ENCODE measurements at places on chromosomes 4 and X. TPM values are rescaled to one million over a fixed set of nuclear protein-coding genes. Genes with fewer than 3 reads are reported as not detected.

- DNase-seq: no peak
Observed at GRCh38 chr4:113086172-113086695, 36.8 kb downstream of the ANK2 start.

DNA sequence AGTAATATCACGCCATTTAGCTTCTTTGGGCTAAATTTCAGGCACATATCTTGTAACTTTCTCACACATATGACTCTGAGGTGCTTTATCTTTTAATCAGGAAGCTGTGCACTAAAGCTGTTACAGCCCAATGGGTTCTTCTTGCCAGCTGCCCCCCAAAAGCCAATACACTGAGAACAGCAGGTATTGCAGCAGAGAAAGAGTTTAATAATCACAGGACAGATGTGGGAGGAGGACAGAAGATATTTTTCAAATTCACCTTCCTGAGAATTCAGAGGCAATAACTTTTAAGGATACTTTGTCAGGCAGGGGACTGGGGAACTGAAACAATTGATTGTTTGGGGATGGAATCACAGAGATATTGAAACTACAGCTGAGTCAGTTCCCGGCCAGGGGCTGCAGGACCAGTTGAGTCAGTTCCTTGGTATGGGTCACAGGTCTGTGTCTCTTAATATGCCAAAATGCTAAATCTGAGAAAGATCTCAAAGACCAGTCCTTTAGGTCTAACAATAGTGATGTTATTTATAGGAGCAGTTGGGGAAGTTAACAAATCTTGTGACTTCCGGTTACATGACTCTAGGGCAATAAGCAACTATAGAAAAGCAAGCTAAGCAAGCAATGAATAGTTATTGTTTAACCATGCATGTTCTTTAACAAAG is 28.1 kb downstream of the DDIT4L start:
- peak; percentile 28 for DNase-seq

DNA sequence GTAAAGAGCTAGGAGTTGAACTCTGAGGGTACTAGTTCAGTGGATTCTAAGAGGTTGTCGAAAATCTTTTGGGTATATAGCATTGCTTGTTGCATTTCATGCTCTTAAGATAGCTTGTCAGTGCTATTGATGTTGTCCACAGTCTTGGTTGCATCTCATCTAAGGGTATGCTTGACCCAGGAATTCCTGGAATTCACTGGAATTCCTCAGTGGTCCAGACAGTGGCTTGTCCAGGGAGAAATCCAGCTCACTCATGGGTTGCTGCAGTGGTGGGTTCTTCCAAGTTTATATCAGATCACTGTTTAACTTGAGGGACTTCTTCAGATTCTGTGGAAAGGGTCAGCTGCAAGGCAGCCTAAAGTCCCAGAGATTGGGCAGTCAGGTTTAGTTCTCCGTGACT is 29.8 kb upstream of the SMARCAD1 start:
- no peak for DNase-seq

Gene S100G
- not detected for polyA plus RNA-seq

Gene LDB2
- polyA plus RNA-seq: not detected

- DNase-seq: no peak
Observed at GRCh38 chr4:74114234-74114633, 15.2 kb upstream of the CXCL2 start.

DNA sequence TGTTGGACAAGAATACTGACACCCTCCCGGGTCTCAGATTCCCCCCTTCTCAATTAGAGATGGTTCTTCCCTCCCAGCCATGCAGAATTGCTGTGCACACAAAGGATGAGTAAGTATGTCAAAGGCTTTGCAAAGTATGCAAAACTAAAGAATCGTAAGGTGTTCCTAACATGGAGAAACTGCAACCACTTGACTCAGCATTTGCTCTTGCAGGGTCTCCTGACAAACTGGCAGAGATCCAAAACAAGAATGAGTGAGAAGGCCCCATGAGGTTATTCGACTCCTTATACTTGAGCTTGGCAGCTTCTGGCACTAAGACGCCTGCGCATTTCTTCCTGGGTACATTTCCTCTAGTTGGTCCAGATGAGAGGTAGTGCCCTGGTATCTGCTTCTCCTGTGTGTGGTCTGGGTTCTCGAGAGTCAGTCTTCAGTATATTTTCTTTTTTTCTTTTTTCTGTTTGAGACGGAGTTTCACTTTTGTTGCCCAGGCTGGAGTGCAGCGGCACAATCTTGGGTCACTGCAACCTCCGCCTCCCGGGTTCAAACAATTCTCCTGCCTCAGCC is 8.2 kb downstream of the FAM184B start:
- DNase-seq: no peak

DNA sequence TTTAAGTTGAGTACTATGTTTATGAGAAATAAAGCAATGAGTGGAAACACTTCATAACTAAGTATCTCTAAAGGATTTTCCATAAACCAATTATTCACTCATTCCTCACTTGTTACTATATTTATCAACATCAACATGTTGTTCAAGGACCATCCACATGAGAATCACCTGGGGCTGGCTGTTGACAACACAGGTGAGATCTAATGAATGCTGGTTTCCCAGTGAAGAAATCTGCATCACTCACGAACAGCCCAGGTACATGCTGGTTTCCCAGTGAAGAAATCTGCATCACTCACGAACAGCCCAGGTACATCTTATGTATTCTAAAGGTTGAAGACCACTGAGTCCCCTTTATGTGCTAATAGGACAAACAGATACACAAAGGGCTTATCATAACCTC is 32.5 kb downstream of the TSPAN5 start:
- no peak for DNase-seq

DNA sequence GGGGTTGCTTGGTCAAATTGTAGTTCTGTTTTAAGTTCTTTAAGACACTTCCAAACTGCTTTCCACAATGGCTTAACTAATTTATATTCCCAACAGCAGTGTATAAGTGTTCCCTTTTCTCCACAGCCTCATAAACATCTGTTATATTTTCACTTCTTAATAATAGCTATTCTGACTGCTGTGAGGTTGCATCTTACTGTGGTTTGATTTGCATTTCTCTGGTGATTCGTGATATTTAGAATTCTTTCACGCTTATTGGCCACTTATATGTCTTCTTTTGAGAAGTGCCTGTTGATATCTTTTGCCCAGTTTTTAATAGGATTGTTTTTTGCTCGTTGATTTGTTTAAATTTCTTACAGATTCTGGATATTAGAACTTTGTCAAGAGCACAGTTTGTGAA is 278.6 kb upstream of the ITM2A start:
- DNase-seq: no peak

GRCh38 chrX:69388526-69388925 is 115.6 kb upstream of the NALF2 start:
- DNase-seq: no peak
